ENCODE measurements at places on chromosomes 13 and 19.

GRCh38 chr13:44365008-44365407 lies 8.6 kb upstream of the SERP2 start:
- no peak for DNase-seq
- H3K4me3 ChIP-seq = no peak overlapping the region
- H3K36me3 ChIP-seq = no peaks in the 10 kb centered on the region
- H3K27me3 ChIP-seq = no peaks in the 10 kb centered on the region

- no peak overlapping the region for H3K27ac ChIP-seq
- no peaks in the 10 kb centered on the region for H3K27me3 ChIP-seq
- no peaks in the 10 kb centered on the region for H3K4me1 ChIP-seq
- DNase-seq = no peak
- H3K4me3 ChIP-seq = no peak overlapping the region
These were observed 110.7 kb downstream of the EFNB2 start for GRCh38 chr13:106424805-106425204.

DNA sequence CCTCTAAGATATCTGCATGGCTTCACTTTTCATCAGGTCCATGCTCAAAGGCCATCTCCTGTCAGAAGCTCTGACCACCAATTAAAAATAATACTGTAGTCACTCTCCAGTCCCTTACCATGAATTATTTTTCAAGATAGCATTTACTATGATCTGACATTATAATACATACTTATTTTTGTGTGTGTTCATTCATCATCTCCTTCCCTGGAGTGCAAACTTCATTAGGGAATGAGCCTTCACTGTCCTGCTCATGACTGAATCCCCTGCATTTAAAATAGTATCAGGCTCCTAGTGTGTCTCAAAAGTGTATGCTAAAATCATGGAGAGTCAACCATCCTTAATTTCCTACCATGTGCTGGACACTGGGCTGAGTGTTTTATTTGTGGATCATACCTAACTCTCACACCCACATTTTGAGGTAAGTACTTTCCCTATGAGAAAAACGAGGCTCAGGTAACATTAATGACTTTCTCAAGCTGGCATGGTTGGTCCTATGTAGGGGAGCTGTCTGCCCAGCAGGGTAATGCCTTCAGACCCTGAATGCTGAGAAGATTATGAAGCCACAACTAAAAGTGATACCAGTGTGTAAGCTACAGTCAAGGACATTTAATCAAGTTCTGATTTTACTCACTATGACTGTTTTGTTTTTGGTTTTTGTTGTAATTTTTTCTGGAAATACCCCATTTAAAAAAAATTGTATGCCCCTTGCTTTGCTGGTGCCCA lies 16.3 kb downstream of the PLA2G4C start:
- no peak overlapping the region for H3K4me3 ChIP-seq
- H3K27ac ChIP-seq = no peak overlapping the region
- peaks cover 28% of the 10 kb centered on the region for H3K4me1 ChIP-seq
- peaks cover 8% of the 10 kb centered on the region for H3K36me3 ChIP-seq

DNA sequence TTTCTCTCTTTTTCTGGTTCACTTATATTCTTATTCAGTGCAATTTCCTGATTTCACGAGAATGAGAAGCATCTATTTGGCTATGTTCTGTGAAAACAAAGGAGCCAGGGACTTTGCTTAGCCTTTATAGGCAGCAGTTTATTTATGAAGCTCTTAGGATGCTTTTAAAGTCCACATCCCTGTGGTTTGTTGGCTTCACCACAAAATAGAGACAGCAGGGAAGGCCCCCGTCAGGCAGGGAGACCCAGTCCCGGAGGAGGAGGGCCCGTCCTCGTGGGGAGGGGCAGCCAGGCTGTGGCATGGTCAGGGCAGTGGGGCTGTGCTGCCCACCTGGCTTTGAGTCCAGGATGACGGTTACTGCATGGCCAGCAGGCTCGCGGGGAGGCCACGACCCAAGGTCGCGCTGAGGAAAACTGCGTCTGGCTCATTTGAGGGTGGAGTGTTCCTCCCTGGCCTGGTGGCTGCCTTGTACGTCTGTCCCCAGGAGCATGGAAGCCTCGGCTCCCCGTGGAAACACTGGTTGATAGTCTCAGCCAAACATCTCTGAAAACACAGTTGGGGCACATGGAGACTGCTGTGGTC lies 92.7 kb downstream of the ATP11A start:
- H3K4me1 ChIP-seq = peaks cover 6% of the 10 kb centered on the region
- no peaks in the 10 kb centered on the region for H3K36me3 ChIP-seq
- H3K4me3 ChIP-seq = no peak overlapping the region
- peak; percentile 4 for DNase-seq

DNA sequence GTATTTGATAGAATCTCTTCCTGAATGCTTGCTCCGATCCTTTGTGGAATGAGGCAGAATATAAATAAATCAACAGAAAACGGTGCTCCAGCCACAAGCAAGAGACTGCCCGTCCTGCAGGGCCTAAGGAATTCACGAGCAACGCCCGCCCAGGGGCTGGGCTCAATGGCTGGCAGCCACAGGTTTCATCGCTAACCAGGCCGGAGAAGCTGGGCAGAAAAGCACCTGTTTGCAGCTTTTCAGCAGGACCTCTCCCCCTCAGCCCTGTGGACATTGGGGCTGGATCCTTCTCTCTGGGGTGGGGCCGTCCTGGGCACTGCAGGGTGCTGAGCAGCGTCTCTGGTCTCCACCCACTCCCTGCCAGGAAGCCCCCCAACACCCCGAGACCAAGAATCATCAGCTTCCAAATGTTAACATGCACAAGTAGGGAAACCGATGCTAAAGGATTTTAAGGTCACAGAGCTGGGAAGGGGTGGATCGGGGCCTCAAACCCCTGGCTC lies 102.5 kb downstream of the GADD45B start:
- DNase-seq = peak; percentile 88
- H3K27me3 ChIP-seq = no peaks in the 10 kb centered on the region
- H3K27ac ChIP-seq = peak overlapping the region; percentile 80
- peak overlapping the region; percentile 41 for H3K4me3 ChIP-seq

GRCh38 chr13:32317716-32318465 lies 2.6 kb downstream of the BRCA2 start:
- peaks cover 19% of the 10 kb centered on the region for H3K4me1 ChIP-seq
- no peak overlapping the region for H3K27ac ChIP-seq
- DNase-seq = no peak
- H3K27me3 ChIP-seq = no peaks in the 10 kb centered on the region

- no peaks in the 10 kb centered on the region for H3K4me1 ChIP-seq
- H3K36me3 ChIP-seq = no peaks in the 10 kb centered on the region
- H3K27me3 ChIP-seq = no peaks in the 10 kb centered on the region
- H3K27ac ChIP-seq = no peak overlapping the region
- no peak for DNase-seq
These were observed 7.4 kb upstream of the ZSCAN5A start for GRCh38 chr19:56321989-56322440.

GRCh38 chr13:95231393-95231792 lies 69.9 kb downstream of the ABCC4 start:
- no peak overlapping the region for H3K27ac ChIP-seq
- no peaks in the 10 kb centered on the region for H3K27me3 ChIP-seq
- H3K4me3 ChIP-seq = no peak overlapping the region
- DNase-seq = no peak
- H3K36me3 ChIP-seq = no peaks in the 10 kb centered on the region

DNA sequence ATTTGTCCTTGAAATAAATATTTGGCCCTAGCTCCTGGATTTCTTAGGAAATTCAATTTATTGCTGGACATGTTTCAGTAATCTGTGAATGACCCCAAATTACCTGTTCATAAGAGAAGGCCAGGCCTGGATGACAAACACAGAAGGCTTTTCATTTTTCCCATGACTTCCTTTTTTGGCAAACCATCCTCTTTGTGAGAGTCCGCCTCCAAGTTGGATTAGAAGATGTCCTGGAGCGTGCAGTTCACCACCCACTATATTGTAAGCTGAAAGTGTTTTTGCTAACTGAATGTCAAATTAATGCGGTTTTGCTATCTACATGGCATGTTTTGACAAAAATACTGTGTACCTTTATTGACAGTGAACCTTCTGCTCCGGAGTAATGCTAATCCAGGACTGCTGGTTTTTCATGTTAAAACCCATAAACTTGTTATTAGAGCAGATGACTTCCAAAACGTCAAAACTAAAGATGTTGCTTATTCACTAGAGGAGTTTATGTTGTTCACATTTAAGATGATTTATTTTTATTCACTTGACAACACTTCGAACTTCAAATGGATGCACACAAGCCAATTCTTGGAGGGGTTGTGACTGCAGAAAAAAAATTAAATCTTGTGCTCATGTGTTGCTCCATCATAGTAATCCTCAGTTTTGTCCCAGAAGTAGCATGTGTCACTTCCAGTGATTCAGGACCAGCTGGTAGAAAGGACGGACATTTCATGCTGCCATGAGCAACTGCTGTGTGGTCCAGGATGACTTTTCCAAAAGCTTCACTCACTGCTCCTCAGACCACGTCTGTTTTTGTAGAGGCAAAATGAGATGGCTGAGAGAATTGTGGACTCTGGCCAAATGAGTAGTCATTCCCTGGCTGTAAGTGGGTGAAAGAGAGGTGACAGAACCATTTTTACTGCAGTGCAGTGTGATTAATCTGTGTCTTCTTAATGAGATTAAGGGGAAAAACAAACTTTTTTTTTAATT lies 71.0 kb downstream of the ITGBL1 start:
- no peak overlapping the region for H3K27ac ChIP-seq
- H3K27me3 ChIP-seq = no peaks in the 10 kb centered on the region
- no peaks in the 10 kb centered on the region for H3K36me3 ChIP-seq
- H3K4me1 ChIP-seq = peaks cover 17% of the 10 kb centered on the region
- peak; percentile 34 for DNase-seq
- H3K4me3 ChIP-seq = no peak overlapping the region

Measured in SJSA1 (cell line).